Bronchial epithelial cell (primary cell): ENCODE measurements at places on chromosomes 2 and 18. TPM values are rescaled to one million over a fixed set of nuclear protein-coding genes. Genes with fewer than 3 reads are reported as not detected.

- DNase-seq: no peak
These were observed 245.9 kb upstream of the REV1 start for GRCh38 chr2:99735753-99736152.

DNA sequence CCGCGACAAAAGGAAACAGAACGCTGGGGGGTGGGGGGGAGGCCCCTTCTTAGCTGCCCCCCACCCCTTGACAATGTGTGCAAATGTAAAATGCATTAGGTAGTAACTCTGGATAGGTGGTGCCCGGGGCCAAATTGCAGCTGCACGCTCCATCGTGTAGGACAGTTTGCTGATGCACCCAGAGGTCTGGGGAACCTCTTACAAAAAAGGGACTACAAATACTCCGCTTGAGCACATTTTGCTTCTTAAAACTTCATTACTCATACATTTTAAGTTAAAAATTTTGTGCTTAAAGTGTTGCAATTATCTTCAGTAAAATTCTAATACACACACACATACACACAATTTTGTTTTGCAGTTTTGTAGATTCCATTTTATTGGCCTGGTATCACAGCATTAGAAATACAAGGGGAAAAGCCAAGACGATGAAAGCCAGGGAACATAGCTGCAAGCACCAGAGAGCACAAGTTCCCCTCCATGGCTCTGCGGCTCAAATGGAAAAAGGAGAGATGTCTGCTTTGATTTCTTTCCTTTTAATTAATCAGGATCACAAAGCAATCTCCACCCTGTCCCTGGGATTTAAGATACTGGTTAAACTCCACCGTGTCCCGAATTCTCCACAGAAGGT, 582.1 kb downstream of the ZEB2 start:
- no peak for DNase-seq

DNA sequence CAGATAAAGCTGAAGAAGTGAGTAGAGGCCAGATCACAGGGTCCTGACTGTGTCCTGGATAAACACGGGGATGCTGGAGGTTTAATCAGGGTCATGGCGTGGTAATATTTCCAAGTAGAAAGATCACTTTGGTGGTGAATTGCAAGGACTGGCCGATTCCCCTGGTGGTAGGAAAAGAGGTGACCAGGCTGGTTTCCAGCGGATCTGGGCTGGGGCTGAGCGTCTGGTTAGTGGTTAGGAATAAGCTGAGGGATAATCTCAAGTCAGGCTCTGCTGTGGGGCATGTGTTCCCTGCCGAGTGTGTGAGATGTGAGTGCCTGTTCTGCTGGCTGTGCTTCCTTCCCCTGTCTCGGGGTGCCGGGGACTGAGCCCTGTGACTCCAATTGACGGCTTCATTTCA, 484.0 kb downstream of the TSN start:
- DNase-seq: no peak

DNA sequence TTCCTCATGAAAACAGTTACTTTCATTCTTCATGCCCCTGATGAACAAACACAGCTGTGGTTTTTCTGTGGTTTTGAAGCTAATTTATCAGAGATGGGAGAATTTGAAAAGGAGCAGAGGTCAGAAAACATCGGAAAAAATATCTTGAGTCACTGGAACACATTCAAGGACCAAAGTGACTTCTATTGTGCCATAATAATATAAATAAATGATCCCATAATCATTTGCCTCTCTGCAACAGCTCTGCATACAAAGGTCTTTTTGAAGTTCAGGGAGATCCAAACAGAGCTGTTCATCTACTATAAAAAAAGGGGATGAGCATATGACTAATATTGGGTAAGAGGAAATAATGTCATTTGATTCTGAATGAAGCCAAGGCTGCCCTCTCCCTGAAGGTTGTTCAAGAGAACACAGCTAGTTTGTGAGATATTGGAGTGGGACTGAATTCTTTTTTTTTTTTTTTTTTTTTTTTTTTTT, 201.3 kb upstream of the GALNT5 start:
- DNase-seq: peak; percentile 49

DNA sequence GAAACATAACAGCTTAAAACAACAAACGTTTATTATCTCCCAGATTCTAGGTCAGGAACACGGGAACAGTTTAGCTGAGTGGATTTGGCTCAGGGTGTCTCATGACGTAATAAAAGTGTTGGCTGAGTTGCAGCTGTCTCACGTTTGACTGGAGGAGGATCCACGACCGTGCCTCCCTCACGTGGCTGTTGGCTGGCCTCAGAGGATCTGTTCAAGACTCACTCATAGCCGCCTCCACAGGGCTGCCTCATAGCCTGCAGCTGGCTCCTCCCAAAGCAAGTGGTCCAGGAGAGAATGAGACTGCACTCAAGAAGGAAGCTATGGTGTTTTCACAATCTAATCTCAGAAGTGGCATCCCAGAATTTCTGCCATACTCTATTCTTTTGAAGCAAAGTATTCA, 167.1 kb downstream of the RPRM start:
- DNase-seq: no peak

DNA sequence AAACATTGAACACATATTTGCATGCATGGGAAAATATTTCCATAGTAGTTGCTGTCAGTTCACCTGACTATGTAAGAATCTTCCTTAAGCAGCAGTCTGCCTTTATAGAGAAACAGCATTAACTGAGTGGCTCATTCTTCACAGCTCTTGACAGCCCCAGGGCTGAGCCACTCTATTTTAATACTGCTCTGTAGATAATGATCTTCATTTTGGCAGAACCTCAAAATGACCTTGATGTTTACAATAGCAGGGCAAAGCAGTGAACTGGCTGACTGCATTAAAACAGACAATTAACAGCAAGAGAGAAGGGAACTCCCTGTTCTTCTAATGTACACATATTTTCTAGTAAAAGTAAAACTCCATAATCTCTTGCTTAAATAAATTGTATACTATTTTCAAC, 580.6 kb upstream of the SOX11 start:
- DNase-seq: no peak

GRCh38 chr2:212033888-212034287, 504.7 kb downstream of the ERBB4 start:
- no peak for DNase-seq

DNA sequence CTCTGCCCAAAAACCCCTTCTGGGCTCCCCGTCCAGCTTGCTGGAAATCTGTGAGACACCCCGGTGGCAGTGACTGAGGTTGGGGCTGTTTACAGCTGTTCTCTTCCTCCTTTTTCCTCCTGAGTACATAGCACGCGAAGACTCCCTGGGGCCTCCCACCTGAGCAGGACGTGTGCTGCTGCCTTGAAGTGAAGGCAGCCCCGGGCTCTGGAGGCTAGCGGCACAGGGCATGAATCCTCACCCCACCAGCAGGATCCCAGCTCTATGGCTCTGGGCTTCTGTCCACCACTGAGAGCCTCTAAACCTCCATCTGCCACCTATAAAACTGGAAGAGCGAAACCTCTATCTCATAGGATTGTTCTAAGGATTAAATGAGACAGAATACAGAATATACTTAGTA, 182.5 kb downstream of the TMEM163 start:
- DNase-seq: no peak

DNA sequence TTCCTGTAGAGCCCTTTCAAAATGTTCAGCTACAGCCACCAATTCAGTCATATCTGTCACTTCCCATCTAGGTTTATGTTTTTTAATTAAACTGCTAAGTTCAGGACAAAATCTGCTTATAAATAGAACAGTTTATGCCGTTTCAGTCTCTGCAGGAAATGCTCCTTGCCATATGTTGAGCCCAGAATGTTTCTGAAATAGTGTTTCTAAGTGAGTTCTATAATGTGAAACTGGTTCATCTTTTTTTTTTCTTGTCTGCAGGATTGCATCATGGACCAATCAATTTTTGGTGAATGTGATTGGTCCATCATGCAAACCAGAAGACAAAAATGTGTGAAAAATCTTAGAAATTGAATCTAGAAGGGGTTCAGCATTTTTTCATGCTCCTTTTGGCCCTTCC, 30.2 kb upstream of the RHOB start:
- no peak for DNase-seq

DNA sequence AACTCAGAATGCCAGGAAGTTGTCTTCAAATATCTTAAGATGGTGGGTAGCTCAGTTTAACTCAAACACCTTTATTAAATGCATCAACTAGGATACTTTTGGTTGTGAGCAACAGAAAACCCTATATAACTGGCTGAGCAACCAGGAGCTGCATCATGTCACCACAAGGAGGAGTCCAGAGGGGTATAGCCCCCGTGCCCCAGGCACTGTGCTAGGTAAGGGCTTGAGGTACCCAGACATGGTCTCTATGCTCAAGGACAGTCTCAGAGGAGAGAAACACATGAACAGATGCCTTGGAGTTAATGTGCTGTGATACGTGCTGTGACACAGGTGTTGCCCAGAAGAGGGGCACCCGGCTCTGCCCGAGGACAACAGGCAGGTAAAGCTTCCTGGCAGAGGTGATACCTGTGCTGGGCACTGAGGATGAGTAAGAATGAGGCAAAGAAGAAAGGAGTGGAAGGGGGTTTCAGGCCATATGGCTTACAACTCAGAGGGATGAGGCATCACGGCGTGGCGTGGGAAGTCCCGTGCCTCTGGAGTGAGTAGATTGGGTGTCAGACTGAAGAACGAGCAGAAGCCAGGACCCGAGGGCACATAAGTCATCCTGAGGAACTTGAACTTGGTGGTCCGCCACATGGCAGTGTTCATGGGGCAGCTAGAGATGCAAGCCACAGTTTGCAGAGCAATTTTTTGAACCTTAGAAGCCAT, 32.0 kb upstream of the CAB39 start:
- DNase-seq: peak; percentile 97

DNA sequence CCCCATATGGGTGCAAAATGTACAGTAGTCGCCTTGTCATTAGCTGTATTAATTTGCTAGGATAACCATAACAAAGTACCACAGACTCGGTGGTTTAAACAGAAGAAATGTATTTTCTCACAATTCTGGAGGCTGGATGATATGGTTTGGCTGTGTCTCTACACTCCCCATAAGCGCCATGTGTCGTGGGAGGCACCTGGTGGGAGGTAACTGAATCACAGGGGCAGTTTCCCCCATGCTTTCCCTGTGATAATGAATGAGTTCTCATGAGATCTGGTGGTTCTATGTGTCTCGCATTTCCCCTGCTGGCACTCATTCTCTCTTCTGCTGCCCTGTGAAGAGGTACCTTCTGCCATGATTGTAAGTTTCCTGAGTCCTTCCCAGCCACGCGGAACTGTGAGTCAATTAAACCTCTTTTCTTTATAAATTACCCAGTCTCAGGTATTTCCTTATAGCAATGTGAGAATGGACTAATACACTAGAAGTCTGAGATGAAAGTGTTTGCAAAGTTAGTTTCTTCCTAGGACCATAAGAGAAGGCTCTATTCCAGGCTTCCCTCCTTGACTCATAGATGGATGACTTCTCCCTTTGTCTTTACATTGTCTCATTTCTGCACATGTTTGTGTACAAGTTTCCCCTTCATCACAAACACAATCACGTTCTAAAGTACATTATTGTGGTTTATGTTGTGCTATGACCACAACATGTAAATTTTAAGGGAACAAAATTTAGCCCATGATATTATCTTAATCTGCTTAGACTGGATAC, 1442.6 kb downstream of the SUCLG1 start:
- peak; percentile 41 for DNase-seq

DNA sequence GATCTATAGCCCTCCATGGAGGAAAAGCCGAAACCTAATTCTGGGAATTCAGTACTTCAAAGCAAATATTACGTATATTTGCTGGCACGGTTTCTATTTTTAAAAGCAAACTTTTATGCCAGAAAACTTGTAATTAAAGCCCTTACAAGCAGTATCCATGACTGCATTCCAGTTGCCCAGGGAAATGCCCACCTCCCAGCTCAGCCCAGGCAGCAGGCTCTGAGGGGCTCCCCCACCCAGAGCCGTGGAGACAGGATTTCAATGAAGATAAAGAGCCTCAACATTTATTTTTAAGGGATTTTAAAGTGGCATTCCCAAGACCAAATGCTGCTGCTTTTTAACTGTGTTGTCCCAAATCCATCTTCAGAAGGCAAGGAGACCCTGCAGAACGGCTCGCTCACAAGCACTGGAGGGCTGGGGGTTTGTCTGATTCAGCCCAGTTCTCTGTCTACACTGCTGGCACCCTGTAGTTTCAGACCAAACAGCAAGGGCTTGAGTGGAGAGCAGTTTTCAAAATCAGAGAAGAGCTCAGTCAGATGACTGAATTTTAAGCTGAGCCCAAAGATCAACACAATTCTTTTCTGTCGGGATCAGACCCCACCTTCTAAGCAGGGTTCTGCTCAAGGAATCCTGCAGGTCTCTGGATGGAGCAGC, 105.1 kb downstream of the KCNF1 start:
- DNase-seq: no peak

DNA sequence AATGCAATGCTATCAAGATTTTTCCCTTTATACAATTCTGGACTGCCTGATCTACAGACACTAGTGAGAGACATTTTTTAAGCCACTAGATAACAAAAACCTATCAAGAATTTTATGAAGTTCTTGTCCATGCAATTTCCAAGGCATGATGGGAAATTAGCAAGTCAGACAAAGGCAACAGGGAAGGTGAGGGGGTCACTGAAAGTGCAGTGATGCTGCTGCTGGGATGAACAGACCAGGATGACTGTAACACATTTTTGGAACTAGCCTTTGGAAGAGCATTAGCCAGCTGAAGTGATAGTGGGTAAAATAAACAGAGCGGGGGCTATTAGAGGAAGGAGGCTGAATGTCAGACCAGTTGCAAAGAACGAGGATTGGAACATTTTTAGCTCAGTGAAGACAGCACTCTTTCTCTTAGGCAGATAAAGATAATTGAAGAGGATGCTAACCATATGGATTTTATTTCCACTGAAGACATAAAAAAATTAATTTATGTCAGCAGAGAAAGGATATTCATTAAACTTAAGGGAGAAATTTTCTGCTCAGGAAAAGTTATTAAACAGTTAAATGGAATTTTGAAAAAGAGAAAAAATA, 17.9 kb downstream of the NRXN1 start:
- DNase-seq: no peak

GRCh38 chr2:101520246-101520645, 45.3 kb upstream of the RFX8 start:
- DNase-seq: peak; percentile 82

DNA sequence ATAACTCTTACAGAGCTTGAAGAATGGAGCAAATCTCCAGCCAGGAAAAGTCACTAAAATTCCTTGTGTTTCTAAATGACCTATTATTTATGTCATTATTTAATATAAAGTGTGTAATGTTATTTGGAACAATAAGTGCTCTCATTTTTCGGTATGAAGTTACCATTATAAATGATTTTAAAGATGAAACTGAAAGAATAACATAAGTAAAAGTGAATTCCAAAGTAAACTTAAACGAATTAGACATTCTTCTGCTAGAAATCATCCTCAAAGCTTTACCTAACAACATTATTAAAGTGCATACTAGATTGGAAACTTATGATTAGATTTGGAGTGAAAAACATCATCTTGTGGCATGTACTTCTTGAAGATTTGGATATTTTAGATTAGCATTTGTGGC, 897.2 kb upstream of the CDH2 start:
- DNase-seq: no peak

SKA1 gene
- 0.26 and 0.51 TPM in 2 replicates for total RNA-seq

LHCGR gene
- not detected in 2 replicates for total RNA-seq

TRMT61B gene
- 16.1 and 17.0 TPM in 2 replicates for total RNA-seq

LYG1 gene
- total RNA-seq: 0.26 and 0.77 TPM in 2 replicates

CYRIA gene
- total RNA-seq: 0.79 and 4.1 TPM in 2 replicates

SPATA3 gene
- total RNA-seq: not detected in 2 replicates

COL4A4 gene
- under 0.01 and 0.13 TPM in 2 replicates for total RNA-seq

MAP3K19 gene
- not detected in 2 replicates for total RNA-seq

AQP12A gene
- not detected in 2 replicates for total RNA-seq

HJURP gene
- under 0.01 and 0.13 TPM in 2 replicates for total RNA-seq

HOXD13 gene
- total RNA-seq: not detected in 2 replicates
